Karpas-422 (cell line): ENCODE measurements at places on chromosomes 16 and 17.

- no peak for DNase-seq
These were observed 31.5 kb downstream of the MXRA7 start for GRCh38 chr17:76679239-76679638.

GRCh38 chr16:85162478-85163277 lies 50.4 kb upstream of the CIBAR2 start:
- no peak for DNase-seq

DNA sequence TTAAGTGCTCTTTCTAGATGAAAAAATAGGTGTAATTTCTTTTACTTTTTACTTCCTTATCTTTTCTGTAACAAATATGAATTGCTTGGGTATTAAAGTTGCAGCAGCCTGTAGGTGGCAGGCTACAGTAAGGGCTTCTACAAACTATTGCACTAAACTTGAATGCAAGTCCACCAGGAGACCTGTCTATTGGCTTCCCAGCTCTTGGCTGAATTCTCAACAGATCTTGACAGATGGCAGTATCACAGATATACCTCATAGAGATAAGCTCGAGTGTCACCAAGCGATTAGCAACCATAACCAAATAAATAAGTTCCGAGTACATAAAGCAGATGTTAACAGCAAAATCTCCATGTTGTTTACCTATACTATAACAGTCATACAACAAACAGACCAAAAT lies 5.9 kb downstream of the BBS2 start:
- DNase-seq, result peak; percentile 83

DNA sequence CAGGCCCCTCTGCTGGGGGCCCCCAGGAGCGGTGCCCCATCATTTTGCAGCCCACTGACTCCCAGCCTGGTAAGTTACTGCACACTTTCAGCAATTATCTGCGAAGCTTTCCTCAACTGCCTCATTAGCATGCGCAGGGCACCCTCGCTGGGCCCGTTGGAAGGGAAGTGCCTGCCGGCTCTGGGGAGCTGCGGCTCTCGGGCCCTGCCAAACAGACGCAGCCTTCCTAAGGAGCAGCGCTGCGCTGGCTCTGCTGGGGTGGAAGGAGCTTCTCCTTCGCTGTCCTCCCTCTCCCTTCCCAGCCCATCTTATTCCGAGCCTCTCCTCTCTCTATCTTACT lies 71.0 kb downstream of the RBBP6 start:
- no peak for DNase-seq
